Activated gamma-delta T cell treated with Interleukin-2 at 50 U/mL for 16 hours (primary cell): ENCODE measurements at places on chromosomes 5 and 9.

- no peak for DNase-seq
Measured at GRCh38 chr5:106451998-106452397, 1218.7 kb downstream of the EFNA5 start.

GRCh38 chr5:13860146-13860545, 84.3 kb downstream of the DNAH5 start:
- no peak for DNase-seq

GRCh38 chr5:27241564-27242257, 203.3 kb upstream of the CDH9 start:
- no peak for DNase-seq

DNA sequence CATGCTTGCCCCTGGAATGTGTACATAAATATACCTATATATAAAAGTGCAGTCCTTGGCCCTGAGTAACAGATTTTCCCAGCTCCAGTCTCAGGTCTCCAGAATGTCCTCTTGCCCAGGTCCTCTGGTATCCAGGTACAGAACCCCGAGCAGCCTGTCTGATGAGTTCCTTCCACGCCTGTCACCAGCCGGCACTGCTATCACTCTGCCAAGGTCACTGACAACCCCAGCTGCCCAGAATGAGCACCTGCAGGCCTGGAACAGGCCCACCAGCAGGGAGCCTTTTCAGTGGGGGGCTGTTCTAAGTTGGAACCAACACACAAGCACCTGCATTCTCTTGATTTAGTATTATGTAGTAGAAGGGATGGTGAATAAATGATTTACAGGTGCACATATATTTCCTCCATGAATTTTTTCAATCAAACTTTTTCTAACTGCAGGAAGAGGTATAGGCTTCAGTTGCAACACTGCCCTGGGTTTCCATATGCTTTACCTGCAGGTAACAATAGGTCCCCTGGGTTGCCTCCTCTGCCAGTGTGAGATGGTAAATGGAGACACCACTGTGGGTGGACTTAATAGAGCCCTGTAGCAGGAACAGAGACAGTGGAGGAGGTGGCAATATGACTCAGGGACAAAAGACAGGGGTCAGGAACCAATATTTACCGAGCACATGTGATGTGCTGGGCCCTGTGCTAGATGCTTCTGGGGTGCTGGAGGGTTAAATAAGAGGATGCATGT, 291.9 kb downstream of the SPOCK1 start:
- DNase-seq, result no peak

DNA sequence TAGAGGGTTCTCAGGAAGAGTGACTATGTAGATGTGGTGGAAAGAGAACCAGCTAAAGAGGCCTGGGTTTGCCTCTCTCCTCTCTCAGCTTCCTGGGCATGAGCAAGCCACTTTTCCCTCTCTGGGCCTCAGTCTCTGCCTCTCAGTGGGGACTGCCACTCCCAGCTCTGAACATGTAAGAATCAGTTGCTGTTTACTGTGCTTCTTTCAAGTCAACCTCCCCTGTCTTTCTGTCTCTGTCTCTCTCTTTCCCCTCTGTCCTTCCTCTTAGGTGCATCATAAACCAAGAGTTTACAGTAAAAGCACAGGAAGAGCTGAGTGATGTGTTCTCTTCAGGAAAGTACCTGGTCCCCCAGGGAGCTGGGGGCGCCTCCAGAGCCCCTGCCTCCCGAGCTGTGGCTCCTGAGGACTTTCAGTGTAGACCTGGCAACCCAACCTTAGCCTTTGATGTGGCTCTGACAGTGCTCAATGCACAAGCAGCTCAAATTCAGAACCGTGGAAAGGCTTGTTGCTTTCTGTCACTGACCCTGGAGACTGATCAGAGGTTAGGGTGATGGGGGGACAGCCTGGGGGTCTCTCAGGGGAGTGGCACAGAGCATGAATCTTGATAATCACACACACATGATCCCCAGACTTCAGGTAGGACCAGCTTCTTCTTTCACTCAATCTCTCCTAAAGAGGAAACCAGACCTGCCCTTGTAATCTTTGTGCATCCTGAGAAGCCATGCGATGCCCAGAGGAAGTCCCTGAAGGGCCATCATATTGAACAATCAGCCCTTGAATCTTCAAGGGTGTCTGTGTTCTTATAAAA, 59.4 kb upstream of the TNFSF8 start:
- no peak for DNase-seq

- no peak for DNase-seq
Measured at GRCh38 chr5:78606241-78606640, 42.3 kb downstream of the LHFPL2 start.

- no peak for DNase-seq
Measured at GRCh38 chr9:95087659-95088242, 229.8 kb downstream of the FANCC start.

GRCh38 chr5:58499941-58500340, 8.7 kb downstream of the GAPT start:
- DNase-seq, result no peak

GRCh38 chr5:56610093-56610698, 205.2 kb upstream of the MAP3K1 start:
- no peak for DNase-seq

DNA sequence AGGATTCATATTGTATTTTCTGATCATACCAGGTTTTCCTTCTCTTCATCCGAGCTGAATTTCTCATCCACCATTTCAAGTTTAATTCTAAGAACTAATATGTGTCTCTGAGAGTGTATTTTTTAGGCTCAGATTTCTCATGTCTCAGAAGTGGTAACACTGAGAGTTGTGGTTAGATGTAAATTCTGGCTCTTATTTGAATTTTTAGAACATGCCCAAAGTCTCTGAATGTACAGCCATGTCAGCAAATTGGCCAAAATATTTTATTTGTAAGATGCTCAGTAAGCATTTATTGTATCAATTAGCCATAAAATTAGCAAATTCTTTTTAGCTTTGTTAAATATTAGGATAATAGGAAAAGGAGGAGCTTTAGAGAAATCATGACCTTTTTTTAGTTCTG, 16.6 kb downstream of the SV2C start:
- no peak for DNase-seq

- no peak for DNase-seq
Measured at GRCh38 chr5:64229163-64229774, 63.6 kb downstream of the RNF180 start.

- DNase-seq, result no peak
Measured at GRCh38 chr5:91146230-91146629, 236.9 kb downstream of the ARRDC3 start.

DNA sequence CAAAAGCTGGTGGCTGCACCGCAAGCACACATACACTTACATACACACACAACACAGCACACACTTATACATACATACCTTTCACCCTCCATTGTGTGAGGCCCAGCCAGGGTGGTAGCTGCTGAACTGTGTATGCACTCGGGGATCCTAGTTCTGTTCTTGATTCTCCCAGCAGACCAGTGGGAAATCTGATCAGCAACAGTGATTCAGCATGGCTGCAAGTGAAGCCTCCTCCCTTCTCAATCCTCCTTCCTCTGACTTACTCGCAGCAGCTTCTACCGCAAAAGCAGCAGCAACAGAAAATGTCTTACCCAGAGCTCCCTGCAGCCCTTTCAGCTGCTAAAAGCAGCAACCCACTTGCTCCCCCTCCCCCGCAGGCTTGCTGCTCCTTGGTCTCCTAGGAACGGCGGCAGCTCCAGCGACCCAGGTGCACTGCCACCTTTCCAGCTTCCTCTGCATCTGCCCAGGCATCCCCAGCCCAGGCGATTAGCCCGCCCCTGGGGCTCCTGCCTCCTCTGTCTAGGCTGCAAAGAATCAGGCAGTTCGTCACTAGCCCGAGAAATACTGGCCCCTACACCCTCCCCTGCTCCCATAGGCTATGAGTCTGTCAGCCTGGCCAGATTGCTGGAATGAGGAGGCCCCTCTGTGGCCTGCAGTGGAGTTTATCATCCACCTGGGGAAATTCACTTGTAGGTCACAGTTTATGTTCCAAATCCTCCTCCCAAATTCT, at the start of gene KLHL3:
TSS of gene KLHL3 (minus strand) at position 535 of the 730 bp plus-strand sequence. CDS start at position 92, 443 bp downstream.
- peak; percentile 30 for DNase-seq

GRCh38 chr5:36728697-36729543, 122.5 kb downstream of the SLC1A3 start:
- DNase-seq, result no peak

- DNase-seq, result no peak
Measured at GRCh38 chr5:172745838-172746237, 25.2 kb downstream of the DUSP1 start.

DNA sequence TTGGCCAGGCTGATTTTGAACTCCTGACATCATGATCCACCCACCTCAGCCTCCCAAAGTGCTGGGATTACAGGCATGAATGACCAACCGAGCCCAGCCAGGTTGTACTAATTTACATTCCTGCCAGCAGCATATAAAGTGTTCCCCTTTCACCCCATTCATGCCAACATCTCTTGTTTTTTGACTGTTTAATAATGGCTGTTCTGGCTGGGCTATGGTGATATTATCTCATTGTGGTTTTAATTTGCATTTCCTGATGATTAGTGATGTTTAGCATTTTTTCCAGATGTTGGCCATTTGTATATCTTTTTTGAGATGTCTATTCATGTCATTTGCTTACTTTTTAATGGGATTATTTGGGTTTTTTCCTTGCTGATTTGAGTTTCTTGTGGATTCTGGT, 87.3 kb downstream of the INVS start:
- DNase-seq, result no peak

GRCh38 chr5:168334695-168335094, 43.2 kb downstream of the WWC1 start:
- DNase-seq, result no peak

GRCh38 chr9:71685988-71686387, 82.3 kb downstream of the CEMIP2 start:
- DNase-seq, result no peak

GRCh38 chr5:2015124-2015848, 132.6 kb upstream of the IRX4 start:
- DNase-seq, result no peak

DNA sequence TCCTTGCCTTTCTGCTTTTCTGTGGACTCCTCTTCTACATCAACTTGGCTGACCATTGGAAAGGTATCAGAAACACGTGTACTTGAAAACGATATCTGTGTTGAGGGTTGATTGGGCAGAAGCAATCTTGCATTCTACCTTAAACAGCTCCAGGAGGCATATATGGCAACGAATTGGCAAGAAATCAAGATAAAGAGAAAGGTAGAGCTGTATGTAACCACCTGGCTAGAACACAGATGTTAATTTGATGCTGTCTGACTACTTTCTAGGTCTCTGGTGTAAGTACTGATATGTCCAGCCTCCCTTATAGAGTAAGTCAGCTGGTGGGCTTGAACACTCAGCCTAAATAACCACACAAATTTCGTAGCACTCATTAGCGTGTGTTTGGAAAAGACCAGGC, 1.3 kb downstream of the MAN1B1 start:
- DNase-seq, result no peak

DNA sequence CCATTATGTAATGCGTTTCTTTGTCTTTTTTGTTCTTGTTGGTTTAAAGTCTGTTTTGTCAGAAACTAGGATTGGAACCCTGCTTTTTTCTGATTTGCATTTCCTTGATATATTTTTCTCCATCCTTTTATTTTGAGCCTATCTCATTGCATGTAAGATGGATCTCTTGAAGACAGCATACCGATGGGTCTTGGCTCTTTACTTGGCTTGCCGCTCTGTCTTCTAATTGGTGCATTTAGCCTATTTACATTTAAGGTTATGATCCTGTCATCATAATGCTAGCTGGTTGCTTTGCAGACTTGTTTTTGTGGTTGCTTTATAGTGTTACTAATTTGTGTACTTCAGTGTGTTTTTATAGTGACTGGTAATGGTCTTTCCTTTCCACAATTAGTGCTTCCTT, 13.3 kb upstream of the CDKN2B start:
- no peak for DNase-seq

DNA sequence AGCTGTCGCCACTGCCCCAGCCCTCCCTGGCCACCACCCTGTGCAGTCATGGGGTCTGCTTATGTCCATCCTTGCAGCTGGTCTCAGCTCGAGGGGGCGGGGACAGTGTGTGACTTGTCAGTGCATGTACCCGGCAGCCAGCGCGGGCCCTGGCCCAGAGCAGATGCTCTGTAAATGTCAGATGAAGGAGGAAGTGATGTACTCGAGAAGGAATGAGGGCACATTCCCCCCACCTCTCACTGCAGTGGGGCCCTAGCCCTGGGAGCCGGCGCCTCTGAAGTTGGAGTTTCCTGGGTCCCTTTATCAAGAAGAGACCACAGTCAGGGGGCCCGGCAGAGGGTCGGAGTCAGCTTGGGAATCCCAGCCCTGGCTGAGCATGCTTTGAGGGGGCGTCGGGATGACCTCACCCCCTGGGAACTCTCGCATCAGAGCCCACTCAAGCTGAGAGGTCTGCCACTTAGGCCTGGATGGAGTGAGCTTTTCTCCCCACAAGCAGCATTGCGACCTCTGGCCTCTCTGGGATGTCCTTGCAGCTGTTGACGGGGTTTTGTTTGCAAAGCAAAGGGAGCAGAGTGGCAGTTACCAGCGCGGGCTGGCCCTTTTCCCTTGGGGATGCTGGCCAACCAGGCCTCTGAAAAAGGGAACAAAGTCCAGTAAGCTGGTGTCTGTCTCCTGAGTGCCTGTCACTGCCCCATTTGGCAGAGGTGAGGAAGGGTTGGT, 19.0 kb downstream of the NEURL1B start:
- DNase-seq, result no peak

GRCh38 chr5:57725658-57726504, 243.3 kb upstream of the ACTBL2 start:
- no peak for DNase-seq

- no peak for DNase-seq
Measured at GRCh38 chr5:138064526-138064925, 19.3 kb upstream of the WNT8A start.

DNA sequence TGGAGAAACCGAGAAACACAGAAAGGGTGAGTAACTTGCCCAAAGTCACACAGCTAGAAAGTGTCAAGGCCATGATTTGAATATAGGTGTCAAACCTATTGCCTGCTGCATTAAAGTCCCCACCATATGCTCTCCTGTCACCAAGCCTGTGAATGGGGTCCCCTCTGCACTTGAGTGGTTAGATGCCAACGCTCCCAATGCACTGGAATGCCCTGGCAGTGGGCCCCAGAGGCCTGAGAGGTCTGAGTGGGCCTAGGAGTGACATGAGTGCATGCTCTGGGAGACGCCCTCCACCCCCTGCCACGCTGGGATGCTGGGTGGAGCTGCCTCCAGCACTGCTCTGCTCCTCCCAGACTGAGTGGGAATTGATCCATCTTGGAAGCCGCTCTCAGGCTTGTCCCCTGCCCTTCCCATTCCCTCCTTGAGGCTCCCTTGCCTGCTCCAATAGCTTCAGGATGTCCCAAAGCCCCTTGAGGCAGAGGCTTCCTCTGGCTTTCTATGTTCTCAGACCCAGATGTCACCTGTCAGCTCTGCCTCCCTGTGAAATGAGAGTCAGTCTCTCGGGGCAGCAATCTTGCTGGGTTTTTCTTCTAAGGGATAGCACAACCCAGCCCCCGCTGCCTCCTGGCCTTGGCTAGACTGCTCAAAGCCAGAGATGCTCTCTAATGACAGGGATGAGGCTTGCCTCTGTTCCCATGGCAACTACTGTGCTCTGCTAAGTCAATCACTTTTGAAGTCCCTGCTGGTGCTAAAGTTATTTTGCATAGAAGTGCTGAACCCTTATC, 6.6 kb upstream of the ARSI start:
- no peak for DNase-seq

- DNase-seq, result no peak
Measured at GRCh38 chr5:66343370-66344071, 199.4 kb downstream of the SREK1 start.
